Activated CD4-positive, alpha-beta T cell treated with anti-CD3 and anti-CD28 coated beads, Interleukin-2, amount 50 U/mL, for 16 hours (primary cell): ENCODE measurements at places on chromosomes 7 and 10.

GRCh38 chr10:1465418-1465911, 271.9 kb downstream of the ADARB2 start:
- DNase-seq, result no peak

- DNase-seq, result peak; percentile 3
These were observed 51.0 kb upstream of the NKX6-2 start for GRCh38 chr10:132836832-132837540.

DNA sequence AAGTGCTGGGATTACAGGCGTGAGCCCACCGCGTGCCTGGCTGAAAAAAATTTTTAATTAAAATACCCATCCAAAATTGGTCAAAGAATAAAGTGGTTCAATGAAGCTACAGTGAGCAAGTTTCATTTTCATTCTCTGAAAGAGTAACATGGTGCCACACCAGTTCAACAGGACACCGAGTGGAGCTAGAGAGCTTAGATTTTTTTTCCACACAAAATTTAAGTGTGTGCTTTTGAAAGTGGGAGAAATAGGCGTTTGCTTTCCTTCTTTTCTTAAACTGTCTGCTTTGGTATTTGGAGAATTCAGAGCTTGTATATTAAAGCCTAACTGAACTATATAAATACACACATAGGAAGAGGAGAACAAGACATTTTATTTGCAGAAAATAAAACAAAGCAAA, 43.4 kb downstream of the BPGM start:
- no peak for DNase-seq

GRCh38 chr7:155338632-155339320, 41.1 kb downstream of the INSIG1 start:
- DNase-seq, result no peak

DNA sequence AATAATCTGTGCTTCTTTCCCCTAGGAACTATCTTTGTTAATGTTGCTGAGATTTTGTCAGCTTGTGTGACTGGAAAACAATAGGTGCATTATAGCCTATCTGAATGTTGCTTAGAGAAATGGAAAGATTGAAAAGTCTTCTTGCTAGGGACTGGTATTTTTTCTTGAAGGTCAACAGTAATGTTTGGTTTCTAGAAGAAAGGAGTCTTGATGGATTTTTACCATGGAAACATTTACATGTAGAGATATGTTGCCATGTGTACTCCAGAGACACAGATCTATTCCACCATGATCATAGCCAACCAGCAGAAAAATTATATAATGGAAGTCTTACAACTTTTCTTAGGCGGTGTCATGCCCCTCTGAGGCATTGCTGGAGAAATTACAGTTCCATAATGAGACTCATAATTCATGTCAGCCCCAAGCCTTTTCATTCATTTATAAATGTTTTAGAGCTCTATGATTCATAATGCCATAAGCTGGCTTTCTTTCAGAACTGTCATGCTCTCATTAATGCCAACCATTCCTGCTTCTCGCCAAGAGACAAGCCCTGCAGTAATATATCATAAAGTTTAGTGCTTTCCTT, 175.1 kb upstream of the PTPRZ1 start:
- no peak for DNase-seq

- no peak for DNase-seq
These were observed 142.1 kb upstream of the EEPD1 start for GRCh38 chr7:36010656-36011587.

DNA sequence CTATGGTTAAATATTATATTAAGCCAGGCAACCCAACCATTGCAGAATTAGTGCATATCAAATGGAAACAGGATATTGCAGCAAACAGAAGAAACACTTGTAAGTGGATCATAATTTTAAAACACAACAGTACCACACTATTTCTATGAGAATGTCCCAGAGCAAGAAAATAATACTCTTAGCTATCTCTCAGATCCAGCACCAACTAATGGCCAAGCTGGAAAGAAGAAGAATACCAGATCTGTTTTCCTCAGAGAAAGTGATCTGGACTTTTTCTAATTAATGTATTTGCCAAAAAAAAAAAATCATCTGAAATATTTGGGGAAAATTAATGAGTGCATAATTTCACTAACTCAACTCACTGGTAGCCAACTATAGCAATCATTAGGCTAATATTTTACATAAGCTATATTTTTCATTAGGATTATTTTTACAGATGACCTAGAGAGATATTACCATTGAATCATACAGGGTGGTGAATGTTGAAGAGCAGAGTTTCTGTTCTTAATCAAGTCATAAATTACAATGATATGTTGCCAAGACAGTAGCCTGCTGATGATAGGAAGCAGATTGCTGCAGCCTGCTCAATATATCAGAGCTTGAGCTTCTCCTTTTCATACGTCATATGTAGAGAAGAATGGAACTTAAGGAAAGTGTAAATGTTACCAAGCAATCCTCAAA, 995.4 kb upstream of the LRRN3 start:
- no peak for DNase-seq

GRCh38 chr7:2633538-2634266, 1.9 kb downstream of the TTYH3 start:
- DNase-seq, result peak; percentile 26

- DNase-seq, result no peak
These were observed 19.3 kb downstream of the AP5Z1 start for GRCh38 chr7:4794591-4795350.

- DNase-seq, result no peak
These were observed 89.7 kb upstream of the IKZF1 start for GRCh38 chr7:50214771-50215170.

DNA sequence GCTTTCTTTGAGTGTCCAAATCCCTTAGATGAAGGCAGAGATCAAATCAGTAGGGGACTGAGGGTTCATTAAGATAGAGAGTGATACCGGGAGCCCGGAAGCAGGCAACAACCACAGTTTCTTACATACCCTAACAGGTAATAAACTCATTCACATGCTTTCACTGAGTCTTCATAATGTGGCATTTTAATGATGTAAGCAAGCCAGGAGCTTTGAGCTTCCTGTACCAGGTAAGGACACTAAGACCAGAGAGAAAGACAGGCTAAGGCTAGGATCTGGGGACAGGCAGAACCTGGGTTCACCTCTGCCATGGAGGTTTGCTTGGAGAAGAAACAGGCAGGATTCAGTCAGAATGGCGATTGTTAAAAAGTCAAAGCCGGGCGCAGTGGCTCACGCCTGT, 618.3 kb downstream of the GALNT17 start:
- no peak for DNase-seq

- DNase-seq, result peak; percentile 17
These were observed at the start of gene ADRB1 for GRCh38 chr10:114043532-114044246. Gene ADRB1, plus strand, starts transcription at chr10:114043866. Its CDS starts 267 bp downstream, at chr10:114044133.

DNA sequence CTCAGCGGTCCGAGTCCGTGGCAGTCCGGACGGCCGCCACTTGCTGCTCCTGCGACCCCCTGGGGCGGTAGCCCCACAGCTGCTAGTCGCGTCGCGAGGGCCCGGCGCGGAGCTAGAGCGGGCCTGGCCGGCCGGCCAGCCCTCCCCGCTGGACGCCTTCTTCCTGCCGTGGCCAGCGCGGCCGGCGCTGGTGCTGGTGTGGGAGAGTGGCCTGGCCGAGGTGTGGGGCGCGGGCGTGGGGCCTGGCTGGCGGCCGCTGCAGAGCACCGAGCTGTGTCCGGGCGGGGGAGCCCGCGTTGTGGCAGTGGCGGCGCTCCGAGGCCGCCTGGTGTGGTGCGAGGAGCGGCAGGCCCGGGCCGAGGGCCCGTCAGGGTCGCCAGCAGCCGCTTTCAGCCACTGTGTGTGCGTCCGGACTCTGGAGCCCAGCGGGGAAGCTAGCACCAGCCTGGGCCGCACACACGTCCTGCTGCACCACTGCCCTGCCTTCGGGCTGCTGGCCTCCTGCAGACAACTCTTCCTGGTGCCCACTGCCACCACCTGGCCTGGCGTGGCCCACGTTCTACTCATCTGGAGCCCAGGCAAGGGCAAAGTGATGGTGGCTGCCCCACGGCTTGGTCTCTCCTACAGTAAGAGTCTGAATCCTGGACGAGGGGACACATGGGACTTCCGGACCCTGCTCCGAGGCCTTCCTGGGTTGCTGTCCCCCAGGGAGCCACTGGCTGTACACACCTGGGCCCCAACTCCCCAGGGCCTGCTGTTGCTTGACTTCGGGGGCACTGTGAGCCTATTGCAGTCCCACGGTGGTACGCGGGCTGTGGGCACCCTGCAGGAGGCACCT, 631 bp downstream of the HPS6 start:
- DNase-seq, result no peak

DNA sequence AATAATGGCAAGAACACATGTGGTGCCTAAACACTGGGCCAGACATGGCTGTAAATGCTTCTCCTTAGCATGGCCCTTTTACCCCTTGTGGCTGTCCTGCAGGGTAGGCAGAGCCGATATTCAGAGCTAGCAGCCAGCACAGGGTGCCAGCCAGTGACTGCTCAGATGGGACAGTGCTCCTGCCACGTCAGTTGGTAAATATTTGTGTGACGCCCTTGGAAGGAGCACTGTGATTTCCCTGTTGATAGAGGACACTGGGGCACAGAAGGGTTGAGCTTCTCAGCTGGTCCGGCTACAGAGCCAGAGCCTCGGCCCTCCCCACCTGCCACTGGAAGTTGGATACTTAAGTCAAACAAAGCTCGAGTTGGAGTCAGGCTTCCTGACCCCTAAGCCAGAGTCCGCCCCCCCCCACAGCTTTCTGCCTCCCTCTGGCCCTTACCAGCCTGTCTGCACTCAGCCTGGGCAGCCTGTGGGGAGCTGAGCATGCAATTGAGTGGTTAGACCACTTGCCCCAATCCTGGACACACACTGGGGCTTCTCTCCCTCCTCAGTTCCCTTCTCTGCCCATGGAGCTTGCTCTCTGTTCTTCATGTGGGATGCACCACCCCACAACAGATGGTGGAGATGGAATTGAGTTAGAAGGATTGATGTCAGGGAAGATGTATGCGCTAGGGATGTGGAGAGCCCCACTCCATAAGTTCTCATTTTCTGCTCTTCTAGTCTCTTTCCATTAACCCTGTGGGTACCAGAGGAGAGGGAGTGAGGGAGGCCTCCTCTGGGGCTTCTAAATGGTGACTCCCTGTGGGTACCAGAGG, 350.8 kb downstream of the PLXNA4 start:
- DNase-seq, result no peak

DNA sequence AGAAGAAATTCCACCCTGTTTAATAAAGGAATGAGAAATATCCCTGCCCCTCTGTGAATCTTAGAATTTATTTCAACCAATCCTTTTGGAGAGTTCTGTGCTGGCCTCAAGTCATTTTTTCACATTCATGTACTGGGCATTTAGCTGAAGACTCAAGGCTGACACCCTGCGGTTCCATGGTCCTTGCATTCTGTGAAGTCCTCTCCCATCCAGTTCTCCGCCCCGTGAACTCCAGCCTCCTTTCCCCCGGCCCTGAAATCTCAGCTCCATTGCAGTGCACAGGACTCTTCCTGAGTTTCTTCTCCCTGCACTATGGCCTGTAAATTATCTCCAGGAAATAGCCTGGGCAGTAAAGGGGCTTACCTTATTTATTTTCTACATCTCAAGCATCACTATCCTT, 183.0 kb upstream of the KCND2 start:
- no peak for DNase-seq

DNA sequence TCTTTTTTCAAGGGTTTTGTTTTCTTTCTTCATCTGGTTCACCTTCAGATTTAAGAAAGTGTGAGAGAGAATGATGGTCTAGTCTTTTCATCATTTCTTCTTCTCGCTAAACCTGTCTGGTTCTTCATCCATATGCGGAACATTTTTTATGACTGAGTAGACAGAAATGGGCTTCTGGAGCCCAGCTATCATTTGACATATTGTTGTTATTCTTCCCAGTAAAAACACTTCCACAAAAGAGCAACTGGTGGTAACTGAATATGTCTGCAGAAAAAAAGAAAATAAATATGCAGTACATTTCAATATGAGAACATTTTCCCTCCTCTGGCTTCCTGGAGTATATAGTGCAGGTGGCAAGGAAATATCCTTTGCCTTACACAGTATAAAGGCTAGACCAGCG, 209.5 kb downstream of the JCAD start:
- no peak for DNase-seq

GRCh38 chr7:28107960-28108359, 72.6 kb downstream of the JAZF1 start:
- DNase-seq, result no peak

DNA sequence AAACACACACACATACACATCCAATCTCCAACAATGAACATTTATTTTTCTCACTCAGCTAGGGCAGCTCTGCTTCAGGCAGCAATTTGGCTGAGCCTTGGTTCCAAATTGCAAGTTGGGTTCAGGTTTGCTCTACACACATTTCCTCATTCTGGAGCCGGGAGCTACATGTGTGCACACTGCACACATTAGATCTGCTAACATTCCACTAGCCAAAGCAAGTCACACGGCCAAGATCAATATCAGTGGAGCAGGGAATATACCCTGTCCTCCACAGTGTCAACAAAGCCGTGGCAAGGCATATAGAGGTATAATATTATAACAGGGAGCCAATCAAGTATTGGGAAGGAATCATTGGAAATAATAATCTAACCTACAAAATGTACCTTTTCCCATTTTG, 57.5 kb upstream of the PPP1R3C start:
- DNase-seq, result no peak

DNA sequence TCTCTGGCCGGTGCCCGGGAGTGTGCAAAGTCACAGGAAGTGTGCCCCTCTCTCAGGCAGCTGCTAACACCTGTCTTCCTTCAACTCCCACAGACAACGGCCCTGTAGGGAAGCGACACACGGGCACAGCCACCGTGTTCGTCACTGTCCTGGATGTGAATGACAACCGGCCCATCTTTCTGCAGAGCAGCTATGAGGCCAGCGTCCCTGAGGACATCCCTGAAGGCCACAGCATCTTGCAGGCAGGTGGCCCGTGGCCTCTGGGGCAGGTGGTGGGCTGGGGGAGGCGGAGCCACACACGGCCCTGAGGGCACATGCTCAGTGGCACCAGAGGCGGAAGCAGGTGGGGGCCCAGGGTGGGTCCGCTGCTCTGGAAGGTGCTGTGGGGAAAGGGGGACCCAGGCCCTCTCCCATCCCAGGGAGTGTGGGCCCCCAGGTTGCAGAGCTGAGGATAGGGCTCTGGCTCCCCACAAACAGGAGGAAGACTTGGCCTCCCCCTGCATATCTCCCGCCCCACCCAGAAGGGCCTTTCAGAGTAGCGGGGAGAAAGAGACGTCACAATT, 6.9 kb downstream of the C10orf105 start:
- no peak for DNase-seq

DNA sequence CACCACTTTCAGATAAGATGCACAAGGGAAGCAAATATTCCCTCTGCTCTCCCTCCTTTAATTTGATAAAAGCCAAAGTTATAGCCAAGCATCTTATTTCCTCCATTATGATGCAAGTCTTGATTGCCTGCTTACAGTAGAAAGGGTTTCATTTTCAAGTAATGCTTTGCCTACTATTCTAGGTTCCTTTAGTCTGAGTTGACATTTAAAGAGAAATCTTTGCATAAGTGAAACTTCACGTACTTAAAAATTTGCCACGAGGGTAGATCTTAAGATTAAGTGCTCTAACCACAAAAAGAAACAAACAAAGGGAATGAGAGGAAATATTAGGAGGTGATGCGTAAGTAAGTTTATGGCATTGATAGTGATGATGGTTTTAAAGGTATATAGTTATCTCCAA, 78.1 kb upstream of the VWDE start:
- peak; percentile 5 for DNase-seq

- no peak for DNase-seq
These were observed 84.3 kb upstream of the ADRB1 start for GRCh38 chr10:113959383-113959760.
